CD8-positive, alpha-beta T cell (primary cell): ENCODE measurements at places on chromosomes 7 and 10.

- DNase-seq: no peak
Observed at GRCh38 chr10:89555688-89556445, 20.5 kb upstream of the SLC16A12 start.

GRCh38 chr10:96656839-96657238 is 63.5 kb downstream of the PIK3AP1 start:
- no peak for DNase-seq

DNA sequence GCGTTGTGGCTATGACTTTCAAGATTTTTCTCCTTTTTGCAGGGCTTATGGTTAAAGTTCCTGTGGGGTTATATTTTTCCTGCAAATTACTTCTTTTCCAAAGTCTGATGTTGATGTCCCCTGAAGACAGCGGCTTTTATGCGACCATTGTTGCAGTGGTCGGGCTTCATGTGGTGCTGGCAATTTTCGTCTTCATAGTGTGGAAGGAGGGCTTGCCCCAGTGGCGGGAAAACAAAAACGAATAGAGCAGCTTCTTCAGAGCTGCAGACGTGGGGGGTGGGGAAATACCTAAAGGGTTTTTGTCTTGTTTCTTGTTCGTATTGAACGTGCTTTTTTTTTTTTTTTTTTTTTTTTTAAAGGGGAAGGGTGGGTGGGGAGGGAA is 53.8 kb downstream of the MCMBP start:
- no peak for DNase-seq

GRCh38 chr10:14604181-14605142 is 170.2 kb downstream of the FAM107B start:
- peak; percentile 86 for DNase-seq

- peak; percentile 74 for DNase-seq
Observed at GRCh38 chr7:105675934-105676371, 94.7 kb upstream of the EFCAB10 start.

DNA sequence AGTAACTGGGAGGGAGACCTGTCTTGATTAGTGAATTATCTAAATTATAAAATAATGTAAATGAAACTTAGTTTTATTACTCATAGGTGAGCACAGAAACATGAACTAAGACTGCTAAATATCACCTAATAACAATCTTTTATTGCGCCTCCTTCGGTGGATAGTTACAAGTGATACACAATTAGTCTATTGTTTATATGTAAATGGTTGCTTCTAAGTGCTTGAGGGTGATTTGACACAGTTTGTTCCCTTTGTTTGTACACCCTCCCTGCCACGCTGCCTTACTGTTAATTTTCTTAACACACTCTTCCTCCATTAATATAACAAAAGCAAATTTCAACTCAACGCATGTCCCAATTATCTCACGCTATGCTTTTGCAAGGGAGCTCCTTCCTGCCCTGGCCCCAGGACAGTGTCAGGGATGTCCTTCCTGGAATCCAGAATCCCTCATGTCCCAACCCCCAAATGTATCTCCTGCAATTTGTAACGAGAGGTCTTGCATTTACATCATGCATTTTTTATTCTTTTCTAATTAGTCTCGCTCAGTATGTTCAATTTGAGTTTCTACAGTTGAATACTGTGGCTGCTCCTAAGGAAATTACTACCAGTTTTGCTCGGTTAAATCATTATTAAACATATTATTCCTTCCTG is 4.2 kb downstream of the NPSR1 start:
- DNase-seq: no peak

DNA sequence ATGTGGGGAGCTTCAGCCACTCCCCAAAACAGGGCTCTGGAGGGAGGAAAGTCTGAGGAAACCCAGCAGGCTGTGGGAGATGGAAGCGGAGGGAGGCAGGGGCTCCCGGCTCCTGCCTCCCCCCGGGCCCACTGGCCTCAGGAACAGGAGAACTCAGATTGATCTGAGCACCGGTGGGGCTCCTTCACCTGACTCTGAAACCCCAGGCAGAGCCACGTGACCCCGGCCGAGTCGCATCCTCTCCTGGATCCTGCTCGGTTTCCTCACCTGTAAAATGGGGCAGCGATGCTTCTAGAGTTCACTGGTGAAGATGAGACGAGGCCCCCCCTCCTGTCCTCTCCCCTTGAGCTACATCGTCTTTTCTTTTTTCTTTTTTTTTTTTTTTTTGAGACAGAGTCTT is 33.6 kb downstream of the TCERG1L start:
- DNase-seq: no peak

- no peak for DNase-seq
Observed at GRCh38 chr10:80170641-80171040, 34.7 kb downstream of the ANXA11 start.

DNA sequence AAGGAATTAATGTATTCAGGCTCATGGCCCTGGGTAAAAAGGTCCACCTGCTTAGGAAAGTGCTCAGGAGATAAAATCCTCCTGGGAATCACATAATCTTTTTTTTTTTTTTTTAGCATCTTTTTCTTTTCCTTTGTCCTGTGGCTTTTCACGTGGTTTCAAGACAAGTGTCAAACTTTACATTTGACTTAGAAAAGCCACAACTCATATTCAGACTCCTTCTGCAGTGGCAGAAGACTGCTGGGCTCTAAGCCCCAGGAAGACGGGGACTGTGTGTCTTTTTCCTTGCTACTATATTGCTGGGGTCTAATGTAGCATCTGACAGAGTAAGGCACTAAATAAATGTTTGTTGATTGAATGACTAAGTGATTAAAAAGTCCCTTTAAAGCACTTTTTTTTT is 127.5 kb upstream of the ANKRD1 start:
- no peak for DNase-seq

GRCh38 chr10:58371473-58371872 is 13.7 kb upstream of the TFAM start:
- no peak for DNase-seq

GRCh38 chr10:4006051-4006450 is 221.0 kb upstream of the KLF6 start:
- DNase-seq: no peak

- no peak for DNase-seq
Observed at GRCh38 chr7:131008840-131009711, 275.1 kb upstream of the KLF14 start.

DNA sequence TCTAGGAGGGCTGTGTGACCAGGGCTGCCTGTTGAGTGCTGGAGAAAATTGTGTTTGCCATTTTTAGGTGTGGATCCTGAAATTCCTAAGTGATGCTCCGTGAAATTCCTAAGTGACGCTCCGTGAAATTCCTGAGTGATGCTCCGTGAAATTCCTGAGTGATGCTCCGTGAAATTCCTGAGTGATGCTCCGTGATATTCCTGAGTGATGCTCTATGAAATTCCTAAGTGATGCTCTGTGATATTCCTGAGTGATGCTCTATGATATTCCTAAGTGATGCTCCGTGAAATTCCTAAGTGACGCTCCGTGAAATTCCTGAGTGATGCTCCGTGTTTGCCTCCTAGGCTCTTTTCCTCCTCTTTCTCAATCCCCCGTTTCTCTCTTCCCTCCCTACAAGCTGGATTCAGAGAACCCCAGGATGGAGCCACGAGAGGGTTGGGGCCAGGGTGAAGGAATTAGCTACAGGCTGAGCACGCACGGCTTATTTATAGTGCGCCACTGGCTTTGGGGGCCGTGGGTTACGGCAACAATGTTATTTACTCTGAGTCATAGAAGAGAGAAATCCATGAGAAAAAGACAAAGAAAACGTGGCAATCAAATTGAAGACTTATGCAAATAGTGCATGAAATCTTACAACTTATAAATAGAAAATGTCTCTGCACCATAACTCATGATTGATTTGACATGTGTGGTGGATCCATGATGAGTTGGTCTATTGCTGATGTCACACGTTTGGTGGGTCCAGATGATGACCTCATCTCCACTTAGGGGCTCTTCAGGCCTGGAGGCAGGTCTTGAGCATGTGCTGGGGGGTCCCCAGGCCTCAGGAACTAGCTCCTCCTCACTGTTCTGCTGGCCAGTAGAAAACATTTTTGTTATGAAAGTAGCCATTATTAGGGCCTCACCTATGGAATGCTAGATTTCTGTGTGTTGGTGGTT is 224.6 kb downstream of the WDR37 start:
- DNase-seq: no peak

DNA sequence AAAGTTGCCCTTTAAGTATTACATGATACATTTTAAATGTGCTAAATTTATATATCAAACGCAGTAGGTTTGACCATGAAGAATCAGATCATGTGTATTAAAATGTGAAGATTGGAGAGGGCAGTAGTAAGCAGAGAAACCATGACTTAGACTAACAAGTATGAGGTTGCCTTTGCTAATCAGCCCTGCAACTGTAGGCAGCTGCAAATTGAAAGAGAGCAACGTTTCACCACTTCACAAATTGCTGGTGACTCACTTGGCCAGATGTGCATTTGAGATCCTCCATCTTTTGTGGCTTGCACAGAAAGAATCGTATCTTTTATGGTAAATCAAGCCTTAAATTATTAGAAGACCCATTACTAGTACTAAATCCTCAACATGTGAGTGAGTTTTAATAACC is 10.1 kb upstream of the SEMA3A start:
- DNase-seq: no peak

DNA sequence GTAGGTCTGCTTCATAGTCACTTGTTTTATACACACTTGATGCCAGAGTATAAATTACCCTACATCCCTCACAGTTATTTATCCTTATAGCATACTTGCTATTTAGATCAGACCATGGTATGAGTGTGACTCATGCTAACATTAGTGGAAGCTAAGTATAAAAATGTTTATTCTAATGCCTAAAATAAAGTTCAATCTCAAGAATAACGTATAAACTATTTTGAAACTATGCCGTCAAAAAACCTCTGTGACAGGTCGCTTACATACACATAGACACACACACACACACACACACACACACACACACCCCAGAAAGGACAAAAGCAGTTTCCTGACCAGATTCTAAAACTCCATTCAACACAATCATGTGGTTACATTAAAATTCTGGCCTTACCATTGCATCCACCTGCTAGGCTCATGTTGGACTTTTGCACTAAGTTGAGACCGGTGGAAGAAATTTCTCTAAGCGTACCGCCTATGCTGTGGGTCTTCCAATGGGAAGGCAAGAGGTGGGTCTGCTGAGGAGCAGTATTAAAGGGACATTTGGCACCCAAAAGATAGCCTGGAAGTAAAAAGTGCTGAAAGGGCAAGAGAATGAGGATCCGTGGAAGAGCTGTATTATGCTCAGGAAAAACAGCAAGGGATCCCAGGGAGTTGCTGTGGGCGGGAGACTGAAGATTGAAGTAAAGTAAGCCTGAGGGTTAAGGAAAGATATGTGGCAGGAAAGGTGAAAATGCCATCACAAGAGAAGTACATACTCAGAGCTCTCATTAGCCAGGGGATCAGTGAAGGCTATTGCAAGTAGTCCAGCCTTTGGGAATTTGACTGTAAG is 5.0 kb downstream of the FOXP2 start:
- no peak for DNase-seq

DNA sequence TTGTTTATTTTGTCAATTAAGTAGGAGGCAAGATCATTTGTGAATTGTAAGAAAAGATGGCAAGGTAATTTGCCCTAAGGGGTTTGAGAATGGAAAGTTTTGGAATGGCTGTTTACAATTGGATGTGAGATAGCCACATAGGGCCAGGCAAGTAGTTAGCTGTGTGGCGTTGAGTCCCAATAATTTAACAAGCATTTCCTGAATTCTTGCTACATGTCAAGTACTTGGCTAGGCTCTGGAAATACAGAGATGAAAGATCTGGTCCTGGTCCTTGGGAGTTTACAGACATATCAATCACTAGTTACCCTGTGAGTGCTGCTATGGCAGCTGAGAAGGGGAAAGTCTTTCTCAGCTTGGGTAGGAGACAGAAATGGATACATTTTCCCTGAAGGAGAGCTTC is 401.6 kb downstream of the SUGCT start:
- no peak for DNase-seq

GRCh38 chr10:70896551-70896950 is 8.2 kb upstream of the PCBD1 start:
- no peak for DNase-seq

GRCh38 chr10:20485554-20485953 is 411.6 kb downstream of the NEBL start:
- no peak for DNase-seq

DNA sequence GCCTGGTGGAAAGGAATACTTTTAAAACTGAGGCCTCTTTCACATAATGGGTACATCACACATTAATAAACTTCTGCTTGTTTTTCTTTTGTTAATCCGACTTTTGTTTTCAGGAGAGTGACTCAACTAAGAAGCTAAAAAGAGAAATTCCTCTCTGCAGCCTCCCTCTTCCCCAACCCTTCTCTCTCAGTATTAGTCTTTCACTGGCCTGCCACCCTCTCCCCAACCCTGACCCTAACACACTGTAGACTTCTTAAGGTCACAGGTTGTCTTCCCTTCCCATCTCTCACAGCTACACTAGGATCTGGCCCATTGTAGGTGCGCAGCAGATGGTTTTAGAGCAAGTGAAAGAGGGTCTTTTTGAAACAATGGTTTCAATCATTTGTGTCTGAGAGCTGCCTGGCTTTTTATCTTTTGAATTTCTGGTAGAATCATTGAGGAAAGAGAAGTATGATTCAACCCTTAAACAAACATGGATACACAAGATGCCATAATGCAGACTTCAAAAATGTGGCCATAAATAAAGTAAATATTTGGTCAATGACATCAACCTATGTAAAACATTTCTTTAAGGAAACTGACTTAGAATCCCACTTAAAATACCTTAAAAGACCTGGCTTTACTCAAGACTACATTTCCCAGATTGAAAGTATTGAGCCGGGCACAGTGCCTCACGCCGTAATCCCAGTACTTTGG is 17.9 kb upstream of the FFAR4 start:
- DNase-seq: no peak

- no peak for DNase-seq
Observed at GRCh38 chr10:6794441-6794840, 214.4 kb upstream of the PRKCQ start.

- no peak for DNase-seq
Observed at GRCh38 chr10:14587540-14588083, 187.1 kb downstream of the FAM107B start.

GRCh38 chr7:132751244-132751647 is 175.0 kb upstream of the PLXNA4 start:
- no peak for DNase-seq

- no peak for DNase-seq
Observed at GRCh38 chr10:129952378-129953118, 11.5 kb downstream of the EBF3 start.

- DNase-seq: no peak
Observed at GRCh38 chr10:129929343-129930292, 34.5 kb downstream of the EBF3 start.
